LoVo (cell line): ENCODE measurements at places on chromosomes 12 and 14.

- DNase-seq: no peak
Measured at GRCh38 chr12:83256562-83256961, 569.9 kb downstream of the TMTC2 start.

GRCh38 chr12:91786499-91787272, 359.0 kb downstream of the BTG1 start:
- no peak for DNase-seq

DNA sequence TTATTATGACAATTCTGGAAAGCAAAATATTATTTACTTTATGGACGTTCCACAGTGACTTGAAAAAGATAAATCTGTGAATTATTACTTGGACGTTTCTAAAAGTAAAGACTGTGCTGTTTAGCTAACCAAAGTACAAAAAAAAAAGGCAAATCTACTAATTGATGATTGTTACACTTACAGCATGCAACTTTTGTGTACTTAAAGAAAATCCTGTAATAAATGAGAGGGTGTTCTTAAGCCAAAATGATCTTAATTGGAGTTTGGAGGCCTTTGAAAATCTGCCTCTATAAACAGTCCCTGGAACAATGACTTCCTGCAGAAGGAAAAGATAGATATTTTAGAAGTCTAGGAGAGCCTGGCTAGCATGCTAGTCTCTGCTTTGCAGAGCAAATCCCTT, 434.0 kb upstream of the SYT1 start:
- no peak for DNase-seq

GRCh38 chr12:1507308-1507707, 87.1 kb downstream of the FBXL14 start:
- no peak for DNase-seq

DNA sequence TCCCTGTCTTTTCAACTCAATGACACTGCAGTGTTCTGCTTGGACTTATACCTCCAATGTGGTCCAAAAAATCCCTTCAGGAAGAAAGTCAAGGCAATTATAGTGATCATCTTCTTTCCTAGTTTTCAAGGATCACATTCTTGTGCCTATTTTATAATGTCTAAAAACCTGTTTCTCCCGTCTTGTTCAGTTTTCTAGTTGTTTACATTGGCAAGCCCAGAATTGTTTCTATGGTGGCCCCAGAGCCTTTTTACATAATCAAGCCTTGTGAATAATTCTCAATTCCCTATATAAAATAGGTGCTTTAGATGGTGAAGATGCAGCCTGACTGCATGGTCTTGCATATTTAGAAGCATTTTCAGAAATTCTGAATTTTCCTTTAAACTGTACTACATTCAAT, 14.5 kb upstream of the LDHB start:
- no peak for DNase-seq

GRCh38 chr12:88401155-88401554, 179.1 kb downstream of the KITLG start:
- DNase-seq: peak; percentile 61
